ENCODE measurements at places on chromosomes 1 and 21.

- peak; percentile 57 for DNase-seq
These were observed 29.9 kb downstream of the FUBP1 start for GRCh38 chr1:77948841-77949424.

GRCh38 chr1:34113887-34114286, 51.1 kb downstream of the CSMD2 start:
- DNase-seq = no peak

DNA sequence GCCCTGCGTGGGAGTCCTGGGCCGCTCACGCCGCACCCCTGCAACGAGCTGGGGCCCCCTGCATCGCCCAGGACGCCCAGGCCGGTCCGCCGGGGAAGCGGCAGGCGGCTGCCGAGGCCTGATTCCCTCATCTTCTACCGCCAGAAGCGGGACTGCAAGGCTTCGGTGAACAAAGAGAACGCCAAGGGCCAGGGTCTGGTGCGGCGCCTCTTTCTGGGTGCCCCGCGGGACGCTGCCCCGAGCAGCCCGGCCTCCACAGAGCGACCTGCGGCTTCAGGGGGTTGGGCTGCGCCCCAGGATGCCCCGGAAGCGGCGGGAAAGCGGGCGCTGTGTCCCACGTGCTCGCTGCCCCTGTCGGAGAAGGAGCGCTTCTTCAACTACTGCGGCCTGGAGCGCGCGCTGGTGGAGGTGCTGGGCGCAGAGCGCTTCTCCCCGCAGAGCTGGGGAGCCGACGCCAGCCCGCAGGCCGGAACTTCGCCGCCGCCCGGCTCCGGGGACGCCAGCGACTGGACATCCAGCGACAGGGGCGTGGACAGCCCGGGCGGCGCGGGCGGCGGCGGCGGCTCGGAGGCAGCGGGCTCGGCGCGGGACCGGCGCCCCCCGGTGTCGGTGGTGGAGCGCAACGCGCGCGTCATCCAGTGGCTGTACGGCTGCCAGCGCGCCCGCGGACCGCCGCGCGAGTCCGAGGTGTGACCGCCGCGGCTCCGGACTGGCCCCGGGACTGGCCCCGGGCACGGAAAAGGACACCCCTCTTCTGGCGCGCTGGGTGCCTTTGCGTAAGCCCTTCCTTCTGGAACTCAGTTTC, 2.7 kb downstream of the FAM110D start:
- DNase-seq = peak; percentile 30

DNA sequence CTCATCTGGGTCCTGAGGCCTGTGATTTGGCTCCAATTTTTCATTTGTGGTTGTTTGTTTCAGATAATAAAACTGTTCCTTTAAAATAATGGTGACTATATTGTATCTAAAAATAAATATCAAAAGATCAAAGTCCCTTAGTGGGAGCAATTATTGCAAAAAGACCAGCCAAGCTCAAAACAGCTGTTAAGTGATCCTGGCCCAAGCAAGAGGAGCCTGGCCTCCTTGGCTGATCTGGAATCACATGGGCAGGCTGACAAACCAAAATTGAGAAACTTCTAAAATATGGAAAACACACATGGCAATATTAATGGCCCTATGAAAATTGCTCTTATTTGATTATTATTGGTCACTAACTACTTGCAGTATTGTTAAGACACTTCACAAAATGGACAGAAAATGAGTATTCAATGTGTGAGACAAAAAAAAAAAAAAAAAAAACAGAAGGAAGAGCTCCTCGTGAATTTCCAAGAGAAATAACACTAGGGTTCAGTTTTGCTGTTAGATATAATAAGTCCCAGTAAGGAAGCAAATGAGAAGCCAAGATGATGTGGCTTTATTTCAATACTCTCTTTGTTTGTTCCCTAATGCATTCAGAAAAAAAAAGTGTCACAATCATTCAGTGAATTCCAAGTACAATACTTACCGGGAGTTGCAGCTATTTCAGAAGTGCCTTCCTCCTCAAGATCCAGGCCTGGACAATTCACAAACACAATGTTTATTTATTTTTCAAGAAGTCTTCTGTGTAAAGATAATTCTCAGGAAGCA, 105.1 kb downstream of the SEC16B start:
- peak; percentile 30 for DNase-seq

- DNase-seq = peak; percentile 39
These were observed 386.6 kb downstream of the KIF26B start for GRCh38 chr1:245541369-245541768.

DNA sequence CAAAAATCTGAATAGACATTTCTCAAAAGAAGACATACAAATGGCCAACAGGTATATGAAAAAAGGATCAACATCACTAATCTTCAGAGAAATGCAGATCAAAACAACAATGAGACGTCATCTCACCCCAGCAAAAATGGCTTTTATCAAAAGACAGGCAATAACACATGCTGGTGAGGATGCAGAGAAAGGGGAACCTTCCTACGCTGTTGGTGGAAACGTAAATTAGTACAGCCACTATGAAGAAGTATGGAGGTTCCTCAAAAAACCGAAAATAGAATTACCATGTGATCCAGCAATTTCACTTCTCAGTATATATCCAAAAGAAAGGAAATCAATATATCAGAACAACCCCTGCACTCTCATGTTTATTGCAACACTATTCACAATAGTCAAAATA, 65.1 kb upstream of the ATP1B1 start:
- DNase-seq = no peak

DNA sequence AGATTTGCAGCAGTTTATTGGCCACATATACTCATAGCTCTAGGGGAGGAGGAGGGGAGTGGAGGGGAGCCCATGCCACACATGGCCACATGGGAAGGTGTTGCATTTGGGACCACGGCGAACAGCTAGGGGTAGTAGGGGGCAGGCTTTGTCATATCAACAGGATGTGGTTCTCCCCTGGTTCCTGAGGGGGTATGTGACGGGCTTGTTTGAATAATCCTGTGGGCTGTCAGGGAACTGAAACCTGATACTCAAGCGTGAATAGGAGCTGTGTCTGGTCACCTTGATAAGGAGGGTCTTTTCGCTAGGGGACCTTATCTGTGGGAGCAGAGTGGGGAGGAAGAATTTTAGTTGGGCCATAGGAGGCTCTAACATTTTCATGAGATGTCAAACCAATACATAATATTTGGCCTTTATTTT, 264.7 kb downstream of the CTH start:
- no peak for DNase-seq

DNA sequence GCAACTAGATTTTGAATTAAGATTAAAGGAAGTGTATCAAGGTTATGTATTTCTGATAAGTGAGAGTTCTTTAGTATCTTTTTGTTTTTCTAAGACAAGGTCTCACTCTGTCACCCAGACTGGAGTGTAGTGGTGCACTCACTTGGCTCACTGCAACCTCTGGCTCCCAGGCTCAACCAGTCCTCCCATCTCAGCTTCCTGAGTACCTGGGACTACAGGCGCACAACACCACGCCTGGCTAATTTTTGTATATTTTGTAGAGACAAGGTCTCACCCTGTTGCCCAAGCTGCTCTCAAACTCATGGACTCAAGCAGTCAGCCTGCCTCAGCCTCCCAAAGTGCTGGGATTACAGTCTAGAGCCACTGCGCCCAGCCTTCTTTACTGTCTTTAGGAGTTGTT, 33.7 kb downstream of the DHX9 start:
- DNase-seq = no peak

DNA sequence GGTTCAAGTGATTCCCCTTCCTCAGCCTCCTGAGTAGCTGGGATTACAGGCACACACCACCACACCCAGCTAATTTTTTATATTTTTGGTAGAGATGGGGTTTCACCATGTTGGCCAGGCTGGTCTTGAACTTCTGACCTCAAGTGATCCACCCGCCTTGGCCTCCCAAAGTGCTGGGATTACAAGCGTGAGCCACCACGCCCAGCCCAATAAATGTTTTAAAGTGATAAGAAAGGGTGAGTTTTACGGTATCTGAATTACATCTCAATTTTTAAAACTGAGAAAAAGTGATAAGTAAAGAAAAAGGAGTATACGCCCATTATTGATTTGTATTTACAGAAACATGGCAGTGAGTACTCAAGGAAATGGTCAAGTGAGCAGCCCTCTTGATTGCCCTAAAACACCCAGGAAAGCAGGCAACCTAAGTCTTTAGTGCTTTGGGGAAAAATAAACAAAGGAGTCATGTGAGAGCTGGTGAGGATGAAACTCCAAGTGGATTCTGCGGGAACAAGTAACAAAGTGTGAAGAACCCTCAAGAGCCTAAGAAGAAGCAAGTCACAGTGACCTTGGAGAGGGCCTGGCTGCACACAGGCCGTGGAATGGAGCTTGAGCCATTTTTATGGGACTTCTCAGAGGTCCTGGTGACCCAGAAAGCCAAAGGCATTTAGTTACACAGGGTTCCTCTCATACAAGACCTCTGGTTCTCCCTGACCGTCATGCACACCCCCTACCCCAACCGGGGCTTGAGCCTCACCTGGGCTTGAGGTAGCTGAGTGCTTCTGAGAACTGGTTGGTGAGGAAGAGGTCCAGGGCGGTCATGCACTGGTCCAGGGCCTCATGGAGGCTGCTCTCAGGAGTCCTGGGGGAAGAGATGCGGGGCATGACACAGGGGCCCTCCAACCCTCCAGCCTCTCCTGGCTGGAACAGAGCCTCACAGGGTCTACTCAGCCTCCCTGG, 9.1 kb downstream of the TTC39A start:
- DNase-seq = no peak
